BJ (cell line): ENCODE measurements at places on chromosomes 5 and 9. TPM values are rescaled to one million over a fixed set of nuclear protein-coding genes. Genes with fewer than 3 reads are reported as not detected.

CYLC2 gene
- not detected in 2 replicates for polyA plus RNA-seq

GGTA1 gene
- polyA plus RNA-seq, result not detected in 2 replicates

PCDHA1 gene
- 0.04 and 0.12 TPM in 2 replicates for polyA plus RNA-seq

LECT2 gene
- 0.10 TPM in 1 of 2 replicates, not detected in the other for polyA plus RNA-seq

SLC36A2 gene
- not detected in 2 replicates for polyA plus RNA-seq

OGN gene
- 0.02 TPM in 1 of 2 replicates, not detected in the other for polyA plus RNA-seq

NDOR1 gene
- 4.4 and 7.1 TPM in 2 replicates for polyA plus RNA-seq

SLC36A3 gene
- polyA plus RNA-seq, result not detected in 2 replicates

DNA sequence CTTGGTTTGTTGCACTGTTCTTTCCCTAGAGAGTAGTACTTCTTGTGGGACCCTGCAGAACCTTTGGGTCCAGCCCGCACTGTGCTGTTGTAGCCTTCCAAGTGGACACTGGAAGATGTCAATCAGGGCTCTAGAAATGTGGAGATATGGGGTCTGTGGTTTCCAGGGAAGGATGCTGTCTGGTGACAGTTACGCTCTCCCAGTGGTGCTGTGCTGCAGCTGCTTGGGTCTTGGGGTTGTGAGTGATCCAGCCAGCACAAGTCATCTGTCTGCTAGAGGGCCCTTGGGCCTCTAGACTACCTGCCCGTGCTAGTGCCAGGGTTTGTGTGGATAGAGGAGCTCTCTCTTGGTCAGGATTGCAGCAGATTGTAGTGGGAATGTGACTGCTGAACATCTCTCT is 484.5 kb downstream of the DMAC1 start:
- no peak for DNase-seq

DNA sequence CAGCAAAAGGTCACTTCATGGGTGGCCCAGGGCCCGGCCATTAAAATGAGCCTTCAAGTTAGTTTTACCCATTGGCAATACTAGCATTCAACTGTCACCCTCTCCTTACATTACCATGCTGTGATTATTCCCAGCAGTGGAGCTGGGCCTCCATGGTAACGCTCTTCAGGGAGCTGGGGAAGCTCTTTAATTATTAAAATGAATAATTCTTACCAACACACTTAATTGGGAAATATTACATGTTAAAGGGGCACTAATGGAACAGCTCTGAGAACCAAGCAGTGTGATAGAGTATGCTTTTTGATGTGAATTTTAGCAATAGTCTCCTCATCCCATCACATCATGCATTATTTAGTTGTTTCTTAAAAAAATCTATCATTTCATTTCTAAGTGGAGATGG is 187.2 kb downstream of the CEMIP2 start:
- no peak for DNase-seq

DNA sequence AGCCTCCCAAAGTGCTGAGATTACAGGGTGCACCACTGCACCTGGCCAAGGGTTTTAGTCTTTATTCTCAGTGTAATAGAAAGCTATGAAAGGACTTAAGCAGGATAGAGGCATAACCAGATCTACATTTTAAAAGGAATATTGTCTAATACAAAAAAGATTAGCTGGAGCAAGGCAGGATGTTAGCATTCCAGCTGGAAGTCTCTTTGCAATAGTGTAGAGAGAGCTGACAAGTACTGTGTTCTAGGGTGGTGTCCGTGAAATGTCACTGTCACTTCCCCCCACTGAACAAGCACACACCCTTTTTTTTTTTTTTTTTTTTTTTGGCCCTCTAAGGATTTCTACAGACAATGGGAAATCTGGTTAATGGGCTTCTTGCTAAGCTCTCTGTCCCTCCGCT is 24.2 kb upstream of the DEPDC1B start:
- DNase-seq, result no peak

- DNase-seq, result no peak
These were observed 27.7 kb downstream of the PIK3R1 start for GRCh38 chr5:68243251-68243650.

GRCh38 chr5:125179612-125180011 is 433.2 kb upstream of the ZNF608 start:
- DNase-seq, result no peak

- DNase-seq, result no peak
These were observed 14.8 kb upstream of the ZNF474 start for GRCh38 chr5:122114501-122114900.

DNA sequence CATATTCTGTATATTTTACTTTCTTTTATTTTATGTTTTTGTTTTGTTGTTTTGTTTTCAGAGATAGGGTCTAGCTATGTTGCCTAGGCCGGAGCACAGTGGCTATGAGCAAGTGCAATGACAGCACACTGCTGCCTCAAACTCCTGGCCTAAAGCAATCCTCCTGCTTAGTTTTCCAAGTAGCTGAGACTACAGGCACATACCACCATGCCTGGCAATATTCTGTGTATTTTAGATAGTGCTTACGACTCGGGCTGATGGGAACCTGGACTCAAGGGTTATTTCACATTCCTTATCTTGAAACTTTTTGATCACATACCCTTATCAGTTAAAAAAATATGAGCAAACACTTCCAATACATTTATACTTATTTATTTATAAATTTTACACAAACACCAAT is 119.0 kb upstream of the STARD4 start:
- DNase-seq, result no peak

DNA sequence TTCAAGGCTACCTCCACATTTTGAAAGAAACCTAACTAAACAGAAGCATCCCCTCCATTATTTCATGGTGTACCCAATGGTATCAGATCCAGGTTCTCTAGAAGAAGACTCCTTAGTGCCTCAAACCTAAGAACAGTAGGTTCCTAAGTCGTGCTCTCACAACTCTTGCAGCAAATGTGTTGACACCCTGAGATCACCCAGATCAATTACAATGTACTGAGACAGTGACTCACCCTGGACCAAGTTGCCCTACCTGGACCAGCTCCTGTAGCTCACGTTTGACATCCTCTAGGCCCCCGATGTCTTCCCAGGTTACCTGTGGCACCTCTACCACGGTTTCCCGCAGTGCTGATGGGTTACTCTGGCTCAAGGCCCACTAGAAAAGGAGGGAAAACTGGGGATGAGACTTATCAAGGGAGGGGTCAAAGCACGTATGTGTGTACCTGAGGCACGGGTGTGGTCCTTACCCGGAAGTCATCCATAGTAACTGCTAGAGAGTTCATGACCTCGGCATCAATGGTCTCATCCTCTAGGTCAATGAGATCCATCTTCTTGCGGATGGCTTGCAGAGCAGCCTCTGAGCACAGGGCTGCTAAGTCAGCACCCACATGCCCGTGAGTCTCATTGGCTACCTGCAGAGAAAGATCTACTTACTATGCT is 11.7 kb downstream of the VCP start:
- no peak for DNase-seq

GRCh38 chr5:73392775-73393174 is 55.8 kb downstream of the FOXD1 start:
- no peak for DNase-seq
